ENCODE measurements at places on chromosomes 6 and 20.

- DNase-seq, result no peak
Measured at GRCh38 chr20:38095017-38095686, 61.6 kb downstream of the RPRD1B start.

DNA sequence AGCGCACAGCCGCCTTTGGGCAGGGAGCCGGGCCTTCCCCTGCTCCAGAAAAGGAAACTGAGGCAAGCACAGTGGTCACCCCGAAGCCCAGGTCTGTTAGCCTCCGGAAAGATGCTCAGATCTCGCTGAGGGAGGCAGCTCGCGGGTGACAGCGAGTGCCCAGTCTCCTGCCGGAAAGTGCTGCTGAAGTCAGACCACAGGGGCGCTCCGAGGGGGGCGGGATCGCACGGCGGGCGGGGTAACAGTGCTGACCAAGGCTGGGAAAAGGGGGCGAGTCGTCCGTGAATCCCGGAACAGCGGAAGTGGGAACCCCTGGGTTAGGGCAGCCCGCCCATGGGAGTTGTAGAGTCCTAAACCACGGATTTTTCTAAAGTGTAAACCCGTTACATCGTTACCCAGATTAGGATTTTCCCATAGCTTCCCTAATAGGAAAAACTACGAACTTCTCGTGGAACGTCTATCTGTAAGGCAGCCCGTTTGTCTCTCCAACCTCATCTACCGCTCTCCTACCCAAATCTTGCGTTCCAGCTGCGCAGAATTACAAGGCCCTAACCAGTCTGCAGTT is 504 bp downstream of the VPS16 start:
- peak; percentile 15 for DNase-seq

- DNase-seq, result no peak
Measured at GRCh38 chr6:43806043-43806757, 36.2 kb downstream of the VEGFA start.

- DNase-seq, result no peak
Measured at GRCh38 chr6:119166024-119166784, 87.7 kb upstream of the FAM184A start.

- no peak for DNase-seq
Measured at GRCh38 chr6:139058029-139058428, 29.5 kb downstream of the ABRACL start.

DNA sequence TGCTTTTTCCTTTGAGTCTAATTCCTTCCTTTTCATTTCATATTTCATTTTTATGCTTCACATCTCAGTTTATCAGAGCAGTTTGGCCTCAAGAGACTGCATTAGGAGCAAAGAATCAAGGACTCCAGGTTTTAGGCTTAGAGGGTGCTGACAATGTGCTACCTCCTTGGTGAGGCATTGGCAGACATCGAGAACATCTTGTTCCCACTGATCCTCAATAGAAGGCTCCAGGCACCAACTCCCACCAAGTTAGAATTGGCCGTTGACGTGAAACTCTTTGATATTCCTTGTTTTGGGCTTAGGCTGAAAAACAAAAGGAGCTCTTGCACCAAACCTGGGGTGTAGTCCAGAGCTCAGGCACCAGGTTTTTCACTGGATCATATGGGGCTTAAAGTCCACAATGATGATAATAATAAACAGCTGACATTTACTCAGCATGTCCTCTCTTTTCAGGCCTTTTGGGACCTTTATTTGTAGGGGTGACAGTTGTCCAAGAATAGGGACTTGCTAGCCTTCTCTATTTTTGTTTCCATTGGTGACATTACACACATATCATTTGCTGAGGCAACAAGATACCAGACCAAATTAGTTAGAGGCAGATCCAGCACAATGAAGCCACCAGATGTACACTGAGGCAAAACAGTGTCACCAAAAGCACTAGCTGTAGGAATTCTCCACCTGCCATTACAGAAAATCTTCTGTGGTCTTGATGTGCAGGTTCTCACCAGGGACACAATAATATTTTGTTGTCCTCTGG is 81.0 kb upstream of the ENPP5 start:
- DNase-seq, result no peak

- DNase-seq, result no peak
Measured at GRCh38 chr6:157896932-157897331, 73.9 kb downstream of the SNX9 start.

DNA sequence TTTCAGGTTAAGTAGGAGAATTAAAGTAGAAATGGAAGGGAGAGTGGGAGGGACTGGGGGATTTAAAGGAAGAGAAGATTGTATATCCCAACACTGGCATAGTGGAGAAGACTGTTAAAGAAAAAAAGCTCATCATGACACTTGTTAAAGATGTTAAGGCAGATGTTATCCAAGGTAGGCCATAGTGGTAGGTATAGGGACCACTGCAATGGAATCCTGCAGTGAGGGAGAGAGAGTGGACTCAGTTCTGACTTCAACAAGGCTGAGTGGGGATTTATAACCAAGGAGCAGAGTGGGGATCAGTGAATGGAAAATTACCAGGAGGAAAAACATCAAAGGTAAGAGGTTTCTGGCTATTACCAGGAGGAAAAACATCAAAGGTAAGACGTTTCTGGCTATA is 21.1 kb downstream of the SMPDL3A start:
- no peak for DNase-seq

- no peak for DNase-seq
Measured at GRCh38 chr20:57133926-57134650, 132.4 kb downstream of the BMP7 start.

DNA sequence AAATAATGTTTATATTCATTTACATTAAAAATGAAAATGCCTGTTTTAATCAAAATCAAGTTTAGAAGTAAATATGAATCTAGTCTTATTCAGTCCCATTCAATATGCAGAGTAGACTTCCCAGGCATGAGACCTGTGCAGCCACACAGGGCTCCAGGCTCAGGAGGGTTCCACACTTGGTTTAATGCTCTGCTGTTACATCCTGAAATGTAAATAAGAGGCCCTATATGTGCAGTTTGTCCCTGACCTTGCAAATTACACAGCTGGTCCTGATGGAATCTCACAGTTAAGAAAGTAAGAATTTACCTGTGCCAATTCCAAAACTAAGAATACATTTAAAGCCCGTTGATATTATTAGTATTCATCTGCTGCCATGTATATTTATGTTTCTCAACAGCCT is 79.4 kb downstream of the ARHGAP18 start:
- no peak for DNase-seq

DNA sequence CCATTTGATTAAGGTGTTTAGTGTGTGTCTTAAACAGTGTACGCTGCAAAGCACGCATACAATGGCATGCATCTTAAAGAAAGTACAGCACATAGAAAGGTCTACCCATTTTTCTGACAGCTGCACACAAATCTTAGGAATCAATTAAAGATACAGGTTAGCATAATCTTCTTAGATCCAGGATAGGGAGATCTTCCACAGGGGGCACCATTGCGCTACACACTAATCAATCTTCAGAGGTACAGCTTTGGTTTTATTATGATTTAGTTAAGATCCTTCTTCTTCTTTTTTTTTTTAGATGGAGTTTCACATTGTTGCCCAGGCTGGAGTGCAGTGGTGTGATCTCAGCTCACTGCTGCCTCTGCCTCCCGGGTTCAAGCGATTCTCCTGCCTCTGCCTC is 63.7 kb upstream of the BEND3 start:
- no peak for DNase-seq

DNA sequence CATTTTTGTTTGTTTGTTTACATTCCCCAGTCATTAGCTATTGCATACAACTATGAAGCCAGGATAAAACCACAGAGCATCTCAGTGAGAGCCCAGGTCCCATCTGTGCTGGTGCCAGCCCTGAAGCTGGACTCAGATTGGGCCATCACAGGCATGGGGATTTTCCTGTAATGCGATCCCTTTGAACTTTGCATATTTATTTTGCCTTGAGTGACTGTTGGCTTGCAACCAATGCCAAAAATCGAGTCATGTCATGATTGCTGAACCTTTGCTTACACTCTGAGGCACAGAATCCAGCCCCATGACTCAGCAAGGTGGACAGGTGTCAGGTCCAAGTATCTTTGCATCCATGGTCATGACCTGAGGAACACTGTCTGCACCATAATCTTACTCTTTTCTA is 46.2 kb upstream of the GGTLC1 start:
- no peak for DNase-seq

GRCh38 chr6:12785301-12785700 is 68.7 kb downstream of the PHACTR1 start:
- DNase-seq, result no peak

DNA sequence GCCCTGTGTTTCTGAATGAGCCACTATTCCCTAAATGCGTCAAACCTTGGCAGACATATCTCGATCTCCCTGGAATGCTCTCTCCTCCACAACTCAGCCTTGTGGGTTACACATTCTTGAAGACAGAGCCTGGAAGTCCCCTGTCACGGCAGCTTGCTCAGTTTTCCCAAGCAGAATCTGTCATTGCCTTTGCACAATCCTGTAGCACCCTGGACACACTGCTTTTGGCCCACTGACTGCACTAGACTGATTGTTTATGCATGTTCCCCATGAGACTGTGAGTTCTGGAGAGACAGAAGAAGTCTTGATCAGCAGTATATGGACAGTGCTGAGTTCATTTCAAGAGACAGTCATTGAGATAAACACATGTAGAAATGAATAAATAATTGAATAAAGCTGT is 406.7 kb downstream of the CD83 start:
- DNase-seq, result no peak

- DNase-seq, result no peak
Measured at GRCh38 chr6:138406443-138406842, 2.4 kb downstream of the HEBP2 start.

- peak; percentile 30 for DNase-seq
Measured at GRCh38 chr6:104940893-104941728, 15.8 kb upstream of the LIN28B start.

GRCh38 chr20:24109537-24109936 is 121.0 kb upstream of the GGTLC1 start:
- no peak for DNase-seq

Measured in amniotic stem cell (primary cell).